ENCODE measurements at places on chromosomes 16 and 17.

DNA sequence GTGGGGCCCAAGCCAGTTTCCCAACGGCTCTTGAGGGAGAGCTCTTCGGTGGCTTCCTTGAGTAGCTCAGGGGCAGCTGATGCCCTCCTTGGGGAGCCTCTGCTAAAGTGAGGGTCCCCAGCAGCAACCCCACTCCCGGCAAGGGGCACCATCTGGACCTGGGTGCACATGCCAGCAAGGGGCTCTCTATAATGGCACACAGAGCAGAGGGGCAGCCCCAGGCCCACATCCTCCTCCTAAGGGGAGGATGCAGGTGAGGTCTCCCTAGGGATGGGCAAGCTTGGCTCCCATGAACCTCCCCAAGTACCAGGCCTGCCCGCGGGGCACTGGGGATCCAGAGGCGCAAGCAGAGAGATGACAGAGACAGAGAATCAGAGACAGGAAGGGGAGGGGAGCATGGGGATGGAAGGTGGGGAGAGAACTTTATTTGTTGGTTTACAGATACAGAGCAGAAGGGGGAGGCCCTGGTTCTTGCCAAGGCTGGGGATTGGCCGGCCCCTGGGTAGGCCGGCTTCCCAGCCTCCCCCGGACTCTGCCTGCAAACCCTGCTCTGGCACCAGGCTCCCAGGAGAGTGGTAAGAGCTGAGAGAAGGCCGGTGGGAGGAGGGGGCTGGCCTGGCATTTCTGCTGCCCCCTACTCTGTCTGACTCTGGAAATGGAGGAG is 61.4 kb downstream of the SRCIN1 start:
- DNase-seq, result no peak

DNA sequence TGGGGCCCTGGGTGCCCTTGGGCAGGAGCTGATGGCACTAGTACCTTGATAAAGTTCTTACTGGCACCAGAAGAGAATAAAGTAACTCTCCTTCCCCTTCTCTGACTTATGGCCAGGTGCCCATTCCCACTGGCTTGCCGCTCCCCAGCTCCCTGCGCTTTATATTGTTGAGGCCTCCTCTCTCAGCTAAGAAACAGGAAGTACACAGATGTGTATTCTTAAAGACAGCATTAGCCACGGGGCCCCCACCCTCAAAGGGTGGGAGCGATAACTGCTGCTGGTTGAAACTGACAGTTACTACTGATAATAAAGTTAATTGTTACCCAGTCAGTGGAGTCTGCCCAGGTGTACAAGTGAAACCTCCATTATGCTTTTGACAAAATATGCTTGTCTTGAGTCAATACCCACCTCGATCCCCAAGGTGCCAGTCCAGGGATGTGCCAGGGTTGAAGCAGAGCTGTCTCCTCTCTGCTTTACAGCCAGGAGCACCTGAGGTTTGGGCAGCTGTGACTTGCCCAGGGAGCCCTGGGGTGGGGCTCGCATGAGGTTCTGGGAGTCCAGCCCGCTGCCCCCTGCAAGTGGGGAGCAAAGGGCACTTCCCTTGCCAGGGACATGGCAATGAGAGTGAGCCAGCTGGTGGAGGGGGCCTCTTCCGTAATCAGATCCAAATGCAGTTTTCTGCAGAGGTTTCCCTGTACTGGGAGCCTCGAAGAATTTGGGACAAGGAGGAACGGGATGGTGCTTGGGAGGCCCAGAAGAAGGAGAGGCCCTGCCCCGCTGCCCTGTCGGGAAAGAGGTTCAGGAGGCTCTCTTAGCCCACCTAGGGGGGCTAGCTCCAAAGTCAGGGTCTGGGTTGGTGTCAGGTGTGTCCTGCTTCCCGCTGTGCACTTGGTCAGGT is 5.4 kb upstream of the CLDN9 start:
- DNase-seq, result no peak

DNA sequence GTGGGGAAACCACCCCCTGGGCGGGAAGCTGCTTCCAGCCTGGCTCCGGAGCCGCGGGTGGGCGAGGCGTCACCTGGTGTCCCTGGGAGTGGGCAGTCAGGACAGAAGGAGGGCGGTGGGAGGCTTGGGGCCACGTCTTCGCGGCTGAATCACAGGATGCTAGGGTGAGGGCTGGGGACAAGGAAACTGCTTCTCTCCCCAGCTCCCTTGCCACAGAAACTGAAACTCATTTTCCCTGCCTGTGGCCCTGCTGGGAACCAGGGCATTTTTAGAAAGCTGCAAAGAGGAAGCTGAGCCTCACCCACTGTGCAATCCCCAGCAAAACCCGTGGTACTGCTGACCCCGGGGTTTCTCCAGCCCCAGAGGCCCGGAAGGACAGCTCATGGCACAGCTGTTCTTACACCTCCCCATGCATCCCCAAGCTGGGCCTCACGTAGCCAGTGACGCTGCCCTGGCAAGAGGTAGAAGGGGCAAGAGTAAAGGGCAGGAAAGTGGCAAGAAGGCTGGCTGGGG is 8.2 kb downstream of the RHBDF2 start:
- peak; percentile 85 for DNase-seq

GRCh38 chr17:2755891-2756724 is 6.7 kb upstream of the CCDC92B start:
- DNase-seq, result no peak

Measured in CD4-positive, alpha-beta T cell treated with Interleukin-4 for 1 hour (primary cell).